NAMALWA (cell line): ENCODE measurements at places on chromosomes 12 and 14.

DNA sequence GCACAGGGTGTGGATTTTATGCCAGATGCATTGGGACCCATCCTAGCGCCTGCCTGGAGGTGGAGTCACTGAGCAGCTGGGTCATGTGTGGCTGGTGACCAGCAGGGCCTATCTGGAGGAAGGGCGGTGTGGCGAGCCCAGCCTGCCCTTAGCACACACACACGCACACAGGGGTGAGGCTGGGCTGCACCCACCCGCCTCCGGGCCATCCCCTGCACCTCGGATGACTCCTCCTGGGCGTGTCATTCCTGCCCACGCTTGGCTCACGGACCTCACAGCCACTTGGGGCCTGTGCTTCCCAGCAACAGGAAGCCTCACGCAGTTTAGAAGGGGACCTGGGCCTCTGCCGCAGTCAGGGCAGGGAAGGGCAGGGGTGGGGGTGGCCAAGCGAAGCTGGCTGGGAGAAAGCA, 36.2 kb upstream of the FZD10 start:
- no peak for DNase-seq

GRCh38 chr14:87975636-87976035, 17.3 kb downstream of the GALC start:
- no peak for DNase-seq

DNA sequence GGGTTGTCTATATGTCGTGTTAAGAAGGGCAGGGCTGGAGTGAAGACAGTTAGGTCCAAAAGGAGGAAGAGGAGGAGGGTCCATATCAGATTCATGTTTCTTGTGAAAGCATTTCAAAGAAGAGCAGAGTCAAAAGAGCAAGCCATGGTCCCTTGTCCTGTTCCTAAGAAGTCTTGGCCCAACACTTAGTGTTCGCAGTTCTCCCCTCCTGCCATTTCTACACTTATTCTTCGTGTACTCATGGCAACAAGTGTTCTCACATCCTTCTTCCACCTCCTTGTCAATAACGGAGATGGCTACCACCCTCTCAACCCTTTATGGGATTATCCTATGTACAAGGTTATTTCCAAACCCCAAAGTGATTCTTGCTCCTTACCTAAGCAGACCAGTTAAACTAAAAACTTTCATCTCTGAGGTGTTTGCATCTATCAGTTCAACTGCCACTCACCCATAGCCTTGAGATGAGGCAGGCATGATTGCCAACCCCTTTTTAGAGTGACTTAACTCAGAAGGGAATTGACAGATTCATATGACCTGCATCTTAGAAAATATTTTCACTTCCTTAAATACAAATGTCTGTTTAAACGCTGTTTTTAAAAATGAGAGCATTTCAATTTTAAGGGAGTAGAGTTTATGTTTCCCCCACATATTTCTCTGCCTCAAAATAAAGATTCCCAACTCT, 19.8 kb upstream of the RNASE2 start:
- no peak for DNase-seq

DNA sequence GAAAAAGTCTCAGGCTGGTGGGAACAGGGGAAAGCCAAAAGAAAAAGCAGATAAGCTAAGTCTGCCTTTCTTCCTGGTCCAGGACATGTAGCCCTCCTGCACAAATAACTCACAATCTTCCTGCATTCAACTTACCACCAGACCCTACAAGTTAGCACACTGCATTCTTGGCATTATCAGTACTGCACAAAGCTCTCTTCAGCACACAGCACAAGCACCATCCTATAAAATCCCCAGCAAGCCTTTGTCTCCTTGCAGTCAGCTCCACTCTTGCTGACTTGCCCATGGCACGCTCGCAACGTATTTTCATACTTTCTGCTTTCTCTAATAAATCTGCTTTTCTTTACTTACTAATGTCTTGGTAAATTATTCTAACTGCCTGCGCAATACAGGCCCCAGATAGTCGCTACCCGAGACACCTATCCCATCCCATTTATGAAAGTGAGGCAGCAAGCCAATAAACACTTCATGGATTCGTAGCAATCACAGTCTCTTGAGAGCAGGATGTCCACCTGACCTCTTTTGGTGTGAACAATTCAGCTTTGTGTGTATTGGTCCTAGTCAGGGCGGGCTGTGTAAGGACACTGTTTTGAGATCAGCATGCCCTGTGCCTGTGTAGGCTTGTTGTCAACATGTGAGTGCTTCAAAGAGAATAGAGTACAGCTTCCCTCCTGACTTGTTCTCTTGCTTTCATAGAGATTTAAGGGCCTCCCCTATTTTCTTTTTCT, 49.0 kb downstream of the TMEM117 start:
- no peak for DNase-seq

- no peak for DNase-seq
Observed at GRCh38 chr12:105995961-105996431, 142.8 kb downstream of the NUAK1 start.

- no peak for DNase-seq
Observed at GRCh38 chr14:78498062-78498595, 328.0 kb downstream of the NRXN3 start.

DNA sequence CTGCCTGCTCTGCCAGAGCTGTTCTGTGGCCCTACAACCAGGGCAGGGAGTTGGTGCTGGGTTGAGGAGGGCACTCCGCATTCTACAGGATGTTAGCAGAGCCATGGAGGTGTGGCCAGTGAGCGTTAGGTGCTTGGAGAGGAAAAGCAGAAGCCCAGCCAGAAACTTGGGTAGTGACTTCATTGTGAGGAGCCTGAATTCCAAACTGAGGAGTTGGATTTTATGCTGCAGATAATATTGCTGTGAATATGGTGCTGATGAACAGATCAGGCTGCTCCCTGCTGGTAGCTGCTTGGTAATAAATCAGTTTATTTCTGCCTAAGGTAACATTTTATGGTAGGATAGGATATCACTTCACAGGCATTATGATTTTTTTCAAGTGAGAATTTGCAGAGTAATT, 7.1 kb upstream of the CCDC175 start:
- no peak for DNase-seq

DNA sequence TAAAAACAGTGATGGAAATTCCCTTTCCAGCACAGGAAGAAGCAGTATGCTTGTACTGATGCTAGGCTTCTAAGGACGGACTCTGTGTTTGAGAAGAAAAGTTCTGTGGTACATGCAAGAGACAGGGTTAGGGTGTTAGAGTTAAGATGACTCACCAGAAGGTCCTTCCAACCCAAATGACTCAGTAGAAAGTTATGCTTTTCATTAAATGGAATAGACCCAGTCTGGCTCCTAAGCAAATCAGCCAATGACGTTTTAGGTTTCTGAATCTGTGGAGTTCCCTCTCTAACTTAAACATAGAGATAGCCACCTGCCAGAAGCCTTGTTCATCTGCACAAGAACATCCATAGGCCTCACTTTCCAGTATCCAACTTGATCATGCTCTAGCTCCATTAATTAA, 5.7 kb downstream of the PTHLH start:
- no peak for DNase-seq

GRCh38 chr12:58138424-58138823, 197.1 kb downstream of the ATP23 start:
- DNase-seq: no peak

DNA sequence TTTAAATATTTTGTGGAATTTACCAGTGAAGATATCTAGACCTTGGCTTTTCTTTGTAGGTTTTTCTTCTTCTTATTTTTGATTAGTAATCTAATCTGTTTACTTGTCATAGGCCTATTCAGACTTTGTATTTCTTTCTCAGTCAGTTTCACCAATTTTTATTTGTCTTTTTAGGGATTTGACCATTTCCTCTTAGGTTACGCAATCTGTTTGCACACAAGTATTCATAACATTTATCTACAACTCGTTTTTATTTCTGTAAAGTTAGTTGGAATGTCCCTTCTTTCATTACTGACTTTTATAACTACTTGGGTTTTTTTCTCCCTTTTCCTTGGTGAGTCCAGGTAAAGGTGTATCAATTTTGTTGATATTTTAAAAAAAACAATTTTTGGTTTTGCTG, 545.7 kb downstream of the AACS start:
- no peak for DNase-seq
